Inflammatory macrophage treated with lipopolysaccharide for 1 hour (primary cell): ENCODE measurements at places on chromosomes 4 and X.

DNA sequence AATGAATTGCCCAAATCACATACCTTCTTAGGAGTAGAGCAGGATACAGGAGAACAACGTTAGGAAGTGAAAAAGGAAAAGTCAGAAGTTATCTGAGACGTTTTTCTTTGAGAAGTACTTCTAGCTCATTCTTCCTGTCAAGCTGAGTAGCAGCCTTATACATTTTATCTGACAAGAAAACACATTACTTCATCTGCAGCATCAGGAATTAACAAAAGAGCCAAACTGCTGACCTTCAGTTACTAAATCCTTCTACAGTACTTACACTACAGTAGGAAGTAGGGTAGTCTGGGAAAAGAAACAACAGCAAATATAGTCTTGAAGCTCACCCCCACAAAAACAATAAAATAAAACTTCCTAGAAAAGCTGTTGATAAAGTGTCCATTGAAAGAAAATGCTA is 57.0 kb downstream of the ATP11C start:
- DNase-seq: no peak

DNA sequence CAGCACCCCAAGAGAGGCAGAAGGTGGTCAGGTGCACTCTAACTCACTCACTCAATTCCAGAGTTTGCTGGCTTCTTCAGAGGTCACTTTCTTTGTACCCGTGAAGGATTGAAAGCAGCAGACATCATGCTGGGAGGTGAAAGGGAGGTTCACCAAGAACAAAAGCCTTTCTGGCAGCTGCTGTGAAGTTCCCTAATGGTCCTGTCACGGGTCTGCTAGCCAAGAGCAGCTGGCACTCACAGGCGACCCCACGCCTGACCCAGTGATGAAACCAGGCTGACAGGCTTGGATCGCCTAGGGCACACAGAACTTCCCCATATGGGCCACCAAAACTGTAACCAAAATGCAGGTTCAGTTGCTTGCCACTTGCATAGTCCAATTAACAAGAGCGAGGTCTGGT is 11.8 kb downstream of the NUDT11 start:
- DNase-seq: no peak

DNA sequence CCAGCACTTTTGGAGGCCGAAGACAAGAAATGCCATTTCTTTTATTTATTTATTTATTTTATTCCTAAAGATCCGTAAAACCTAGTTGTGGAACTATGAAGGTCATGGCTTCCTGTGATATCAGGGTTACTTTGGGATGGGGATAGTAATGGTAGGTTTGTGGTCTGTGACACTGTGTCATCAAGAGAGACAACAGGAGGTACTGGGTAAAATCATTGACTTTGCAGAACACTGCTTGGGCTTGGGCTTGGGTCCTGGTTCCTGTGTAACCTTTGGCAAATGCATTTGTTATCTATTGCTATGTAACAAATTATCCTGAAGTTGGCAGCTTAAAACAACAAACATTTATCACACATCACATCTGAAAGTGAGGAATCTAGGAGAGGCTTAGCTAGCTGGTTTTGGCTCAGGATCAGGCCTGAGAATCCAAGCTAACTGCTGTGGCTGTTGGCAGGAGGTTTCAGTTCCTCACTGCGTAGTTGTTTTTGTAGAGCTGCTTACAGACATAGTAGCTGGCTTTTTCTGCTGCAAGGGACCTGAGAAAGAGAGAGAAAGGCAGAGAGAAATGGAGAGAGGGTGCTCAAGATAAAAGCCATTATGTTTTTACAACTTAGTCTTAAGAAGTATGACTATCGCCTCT is 576.4 kb upstream of the SLIT2 start:
- DNase-seq: no peak

- DNase-seq: no peak
These were observed 22.5 kb downstream of the STX18 start for GRCh38 chr4:4519297-4519894.

DNA sequence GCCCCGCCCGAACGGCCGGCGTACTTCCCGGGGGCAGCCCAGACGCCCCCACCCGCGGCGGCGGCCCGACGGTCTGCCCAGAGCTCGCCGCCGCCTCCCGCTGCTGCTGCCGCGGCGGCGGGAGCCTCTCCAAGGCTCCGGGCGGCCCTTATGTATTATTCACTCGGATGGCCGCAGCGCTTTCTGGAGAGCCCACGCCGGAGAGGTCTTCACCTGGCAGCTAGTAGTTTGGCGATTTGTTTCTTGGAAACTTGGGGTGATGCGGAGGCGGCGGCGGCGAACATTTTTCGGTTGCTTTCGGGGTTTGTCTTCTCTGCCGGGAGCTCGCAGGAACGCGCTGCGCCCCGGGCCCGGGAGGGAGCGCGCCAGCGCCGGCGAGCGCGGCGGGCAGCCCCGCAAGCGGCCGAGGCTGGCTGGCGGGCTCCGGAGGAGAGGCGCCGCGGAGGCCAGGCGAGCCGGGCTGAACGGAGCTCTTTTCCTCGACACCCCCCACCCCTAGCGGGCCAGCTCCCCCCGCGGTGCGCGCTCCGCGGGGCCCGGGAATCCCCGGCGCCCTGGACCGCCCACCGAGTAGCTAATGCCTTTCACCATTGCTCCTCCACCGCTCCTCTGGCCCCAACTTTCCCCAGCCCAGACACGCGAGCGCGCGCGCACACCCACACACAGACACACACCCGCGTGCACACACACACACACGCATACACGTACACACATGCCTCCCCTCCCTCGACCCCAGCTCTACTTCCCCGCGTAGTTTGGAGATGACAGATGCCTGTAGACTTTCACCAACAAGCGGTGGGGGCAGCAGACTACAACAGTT is 113.5 kb downstream of the DHX15 start:
- no peak for DNase-seq
